ENCODE measurements at places on chromosomes 12 and 14.
A peak's percentile ranks its signal among the peaks of the same experiment; 100 is the strongest.

- DNase-seq, result no peak
Measured at GRCh38 chr14:28571636-28572035, 195.0 kb upstream of the FOXG1 start.

DNA sequence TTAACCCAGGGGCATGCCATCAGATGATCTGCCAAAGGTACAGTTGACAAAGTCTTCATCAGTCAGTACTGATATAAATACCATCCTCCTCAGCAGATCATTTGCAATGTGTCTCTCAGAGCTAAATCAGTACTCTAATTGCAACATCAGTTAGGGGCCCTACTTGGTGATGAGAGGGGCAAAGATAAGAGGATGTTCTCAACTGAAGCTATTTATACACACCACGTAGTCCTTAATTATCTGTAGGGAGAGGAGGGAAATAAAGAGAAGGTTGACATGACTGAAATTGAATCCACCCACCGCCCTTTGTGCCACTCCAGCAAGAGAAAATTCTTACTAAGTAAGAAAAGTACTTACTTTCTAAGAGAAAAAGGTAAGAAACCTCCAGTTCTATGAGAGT is 157.8 kb upstream of the NUDT4 start:
- no peak for DNase-seq

DNA sequence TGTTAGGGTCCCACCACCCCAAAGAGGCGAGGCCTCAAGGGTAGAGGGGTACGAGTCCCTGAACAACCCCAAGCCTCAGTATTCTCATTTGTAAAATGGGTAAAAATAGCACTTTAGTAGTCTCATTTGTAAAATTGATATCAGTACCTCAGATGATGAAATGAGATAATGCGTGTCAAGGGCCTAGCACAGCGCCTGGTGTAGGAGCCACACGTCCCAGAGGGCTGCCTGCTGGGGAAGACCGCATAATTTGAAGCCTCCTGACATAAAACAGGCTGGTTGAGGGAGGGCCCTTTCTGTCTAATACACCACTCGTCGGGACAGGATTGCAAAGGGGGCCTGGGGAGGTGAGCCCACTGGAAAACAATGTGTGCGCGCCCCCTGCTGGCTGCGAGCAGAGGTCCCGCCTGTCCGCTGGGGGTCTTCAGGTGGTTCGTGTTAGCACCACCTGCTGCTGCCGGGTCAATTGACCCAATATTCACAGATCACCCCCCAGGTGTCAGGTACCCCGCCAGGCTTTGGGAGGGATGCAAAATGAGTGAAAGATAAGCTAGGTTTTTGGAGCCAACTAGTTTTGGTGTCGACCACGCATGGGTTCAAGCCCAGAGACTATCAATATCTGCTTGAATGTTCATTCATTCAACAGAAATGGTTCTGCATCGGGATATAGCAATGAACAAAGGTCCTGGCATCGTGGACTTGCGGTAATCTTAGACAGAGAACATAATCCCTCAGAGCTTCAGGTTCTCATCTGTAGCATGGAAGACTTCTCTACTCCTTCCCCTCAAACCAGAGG is 24.7 kb upstream of the IRF2BPL start:
- DNase-seq, result peak; percentile 75

- no peak for DNase-seq
Measured at GRCh38 chr14:93200553-93200952, 6.3 kb downstream of the GON7 start.

GRCh38 chr12:47014474-47014873 is 64.9 kb upstream of the PCED1B start:
- no peak for DNase-seq

DNA sequence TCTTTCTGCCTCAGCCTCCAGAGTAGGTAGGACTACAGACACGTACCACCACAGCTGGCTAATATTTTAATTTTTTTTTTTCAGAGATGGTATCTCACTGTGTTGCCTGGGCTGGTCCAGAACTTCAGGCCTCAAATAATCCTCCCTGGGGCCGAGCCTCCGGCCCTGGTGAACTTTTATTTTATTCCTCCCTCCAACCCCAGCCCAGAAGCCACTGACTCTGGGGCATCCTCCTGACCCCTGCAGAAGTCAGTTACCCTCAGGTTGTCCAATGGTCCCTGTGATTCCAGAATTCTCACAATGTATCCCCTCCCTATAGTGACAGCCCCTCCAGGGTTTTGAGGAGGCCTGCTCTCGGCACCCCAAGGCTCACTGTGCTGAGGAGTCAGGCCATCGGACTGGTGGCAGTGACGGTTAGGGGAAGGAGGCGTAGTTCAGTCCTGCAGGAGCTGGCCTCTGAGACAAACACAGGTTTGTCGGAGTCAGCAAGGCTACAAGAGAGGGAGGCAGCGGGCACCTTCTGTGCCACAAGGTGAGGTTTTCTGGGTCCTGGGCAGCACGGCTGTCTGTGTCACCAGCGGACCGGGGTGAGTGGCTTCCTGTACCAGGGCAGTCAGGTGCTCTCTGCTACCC is 19.4 kb upstream of the FIGNL2 start:
- DNase-seq, result no peak

DNA sequence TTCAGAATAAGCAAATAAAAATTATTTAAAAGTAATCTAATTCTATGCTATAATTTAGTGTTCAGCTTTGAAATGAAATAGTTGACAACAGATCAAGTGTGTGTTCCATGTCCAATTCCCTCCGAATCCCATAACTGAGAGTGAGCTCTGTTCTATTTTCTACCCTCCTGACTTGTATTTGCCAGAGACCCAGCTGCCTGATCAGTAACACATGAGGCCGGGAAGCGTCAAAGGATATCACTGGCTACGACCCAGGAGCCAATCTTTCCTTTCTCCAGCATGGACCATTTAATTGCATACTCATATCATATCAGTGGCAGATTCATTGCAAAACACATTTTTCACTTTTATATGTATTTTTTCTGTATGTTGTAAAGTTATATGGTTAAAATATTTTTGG is 108.8 kb upstream of the TSPAN8 start:
- no peak for DNase-seq

- DNase-seq, result no peak
Measured at GRCh38 chr12:106285982-106286381, 16.6 kb upstream of the TCP11L2 start.

Data from activated CD4-positive, alpha-beta T cell treated with anti-CD3 and anti-CD28 coated beads, Interleukin-10, Interleukin-2, amounts not matched to agents 100 ng/mL and 50 ng/mL, durations not matched to agents 16 hours and 8 hours (primary cell).